ENCODE measurements at places on chromosomes 12 and 14.

DNA sequence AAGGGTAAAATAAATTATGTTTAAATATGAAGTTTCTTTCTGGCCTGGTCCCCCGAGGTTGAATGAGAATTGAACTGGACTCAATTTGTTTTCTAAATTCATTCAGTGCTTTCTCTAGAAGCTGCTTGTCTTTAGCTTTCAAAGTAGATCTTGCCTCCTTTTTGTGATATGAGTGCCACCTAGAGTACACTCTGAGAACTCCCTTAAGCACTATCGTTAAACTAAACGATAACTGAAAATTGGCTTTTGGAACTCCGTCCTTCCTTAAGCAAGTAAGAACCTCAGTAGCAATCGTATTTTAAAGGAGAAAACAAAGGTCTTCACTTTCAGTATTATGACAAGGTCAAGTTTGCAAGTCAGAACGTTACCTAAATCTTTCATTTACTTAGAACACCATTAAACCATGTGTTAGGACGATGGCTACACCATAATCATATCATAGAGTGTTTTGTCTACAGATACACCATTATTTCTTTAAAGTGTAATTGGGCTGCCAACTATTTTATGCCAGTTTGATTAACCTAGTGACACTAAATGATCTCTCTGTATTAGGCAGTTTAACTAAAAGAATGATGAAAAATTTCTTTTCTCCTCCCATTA lies 364.8 kb downstream of the SNAPC1 start:
- no peak for DNase-seq

DNA sequence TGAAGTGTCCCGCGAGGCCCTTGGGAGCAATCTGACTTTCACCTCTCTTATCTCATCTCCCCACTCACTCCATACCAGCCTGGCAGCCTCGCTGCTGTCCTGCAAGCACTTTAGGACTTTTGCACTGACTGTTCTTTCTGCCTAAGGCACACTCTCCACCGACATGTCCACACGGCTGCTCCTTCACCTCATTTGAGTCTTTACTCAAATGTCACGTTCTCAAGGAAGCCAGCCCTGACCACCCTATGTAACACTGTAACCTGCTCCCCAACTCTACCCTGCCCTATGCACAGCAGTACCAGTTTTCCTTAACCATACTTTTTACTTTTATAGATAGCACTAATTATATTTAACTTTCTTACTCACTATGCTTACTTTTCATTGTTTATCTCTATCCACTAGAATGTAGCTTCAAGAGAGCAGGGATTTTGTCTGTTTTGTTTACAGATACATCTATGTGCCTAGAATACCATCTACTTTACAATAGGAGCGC lies 32.0 kb downstream of the PRKD1 start:
- no peak for DNase-seq

- DNase-seq: no peak
Observed at GRCh38 chr12:2582631-2583030, 212.1 kb upstream of the FKBP4 start.

DNA sequence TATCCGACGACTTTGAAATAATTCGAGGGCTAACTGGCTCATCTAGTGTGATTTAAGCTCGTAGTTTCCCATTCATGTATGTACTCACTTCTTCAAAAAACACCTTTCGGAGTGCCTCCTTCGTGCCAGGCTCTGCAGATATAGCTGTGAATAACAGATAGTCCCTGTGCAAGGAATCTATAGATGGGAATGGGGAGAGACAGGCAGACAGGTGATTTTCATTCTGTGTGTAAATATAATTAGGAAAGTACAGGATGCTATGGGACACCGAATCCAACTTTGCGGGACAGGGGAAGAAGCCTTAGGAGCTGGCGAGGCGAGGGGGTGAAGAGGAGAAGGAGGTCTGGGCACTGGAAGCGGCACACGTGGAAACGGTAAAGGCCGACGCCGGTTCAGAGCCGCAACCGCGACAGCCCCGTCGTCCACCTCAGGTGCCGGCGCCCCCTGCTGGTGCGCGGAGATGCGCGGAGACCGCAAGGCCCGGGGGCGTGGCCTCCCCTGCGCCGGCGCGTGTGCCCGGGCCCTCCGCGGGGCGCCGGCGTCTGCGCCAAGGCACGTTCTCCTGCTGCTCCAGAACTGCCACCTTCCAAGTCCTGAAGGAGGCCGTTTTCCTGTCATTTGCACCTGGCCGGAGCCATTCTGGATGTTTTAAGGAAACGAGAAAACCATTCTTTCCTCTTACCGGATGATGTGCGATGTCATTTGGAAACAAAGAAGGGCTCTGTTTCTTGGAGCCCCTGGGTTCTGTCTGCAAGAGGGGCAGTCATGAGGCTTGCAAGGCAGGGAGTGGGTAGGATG lies 18.0 kb upstream of the CACNA1C start:
- peak; percentile 81 for DNase-seq

DNA sequence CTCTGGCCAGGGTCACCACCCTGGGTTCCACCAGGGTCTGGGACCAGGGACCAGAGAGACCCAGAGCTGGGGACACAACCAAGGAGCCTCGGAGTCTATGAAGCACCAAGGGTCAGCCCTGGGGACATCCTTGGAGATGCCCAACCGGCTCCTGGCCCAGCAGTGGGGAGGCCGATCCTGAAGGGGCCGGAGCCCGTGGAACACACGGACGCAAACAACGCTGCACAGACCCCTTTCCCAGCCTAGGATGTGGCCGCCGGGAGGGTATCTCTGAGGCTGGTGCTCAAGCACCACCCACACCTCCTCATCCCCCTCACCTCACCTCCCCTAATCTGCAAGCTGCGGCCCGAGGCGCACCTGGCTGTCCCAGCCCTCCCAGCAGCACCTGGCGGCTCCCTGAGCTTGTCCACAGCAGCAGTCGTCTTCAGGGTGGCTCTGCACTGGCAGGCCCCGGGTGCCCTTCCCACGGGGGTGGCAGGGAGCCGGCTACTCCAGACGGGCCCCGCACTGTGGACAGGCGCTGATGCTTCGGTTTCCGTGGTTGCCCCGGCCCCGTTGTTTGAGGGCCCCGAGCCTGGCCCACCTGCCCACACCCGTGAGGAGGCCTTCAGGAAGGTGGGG lies 146.8 kb upstream of the C14orf180 start:
- DNase-seq: no peak

DNA sequence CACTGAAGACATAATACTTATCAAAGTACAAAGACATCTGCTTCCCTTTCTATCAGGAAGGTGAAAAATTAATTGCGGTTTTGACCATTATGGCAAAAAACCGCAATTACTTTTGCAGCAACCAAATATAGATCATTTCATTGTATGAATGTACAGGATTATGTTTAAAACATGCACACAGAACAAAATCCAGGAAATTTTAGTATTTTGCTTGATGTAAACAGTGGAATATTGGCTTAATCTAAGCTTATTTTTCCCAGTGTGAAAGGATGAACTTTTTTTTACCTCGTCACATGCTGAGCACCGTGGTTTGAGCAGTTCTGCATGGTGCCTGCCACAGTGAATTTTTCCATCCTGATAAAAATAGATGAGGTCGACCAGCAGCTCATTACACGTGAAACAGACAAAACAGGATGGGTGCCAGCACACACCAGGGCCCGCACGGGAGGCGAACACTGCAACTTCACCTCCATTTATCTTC lies 121.2 kb downstream of the PRICKLE1 start:
- DNase-seq: no peak

DNA sequence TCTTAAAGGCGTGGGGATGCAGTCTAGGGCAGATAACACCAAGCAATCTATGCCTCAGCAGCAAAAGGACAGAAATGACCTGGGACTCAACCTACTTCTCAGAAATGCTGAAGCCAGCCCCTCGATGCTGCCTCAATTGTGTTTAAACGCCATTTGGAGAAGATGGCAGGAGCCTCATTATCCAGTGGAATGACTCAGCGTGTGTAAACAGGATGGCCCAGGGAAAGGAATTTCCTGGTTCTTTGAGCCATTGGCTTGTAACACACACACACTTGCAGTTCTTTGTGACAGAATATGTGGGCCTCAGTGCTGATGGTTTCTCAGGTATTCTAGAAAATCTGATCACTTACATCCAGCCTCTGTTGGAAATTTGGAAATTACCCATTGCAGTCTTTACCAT lies 154.3 kb downstream of the NTF3 start:
- no peak for DNase-seq

DNA sequence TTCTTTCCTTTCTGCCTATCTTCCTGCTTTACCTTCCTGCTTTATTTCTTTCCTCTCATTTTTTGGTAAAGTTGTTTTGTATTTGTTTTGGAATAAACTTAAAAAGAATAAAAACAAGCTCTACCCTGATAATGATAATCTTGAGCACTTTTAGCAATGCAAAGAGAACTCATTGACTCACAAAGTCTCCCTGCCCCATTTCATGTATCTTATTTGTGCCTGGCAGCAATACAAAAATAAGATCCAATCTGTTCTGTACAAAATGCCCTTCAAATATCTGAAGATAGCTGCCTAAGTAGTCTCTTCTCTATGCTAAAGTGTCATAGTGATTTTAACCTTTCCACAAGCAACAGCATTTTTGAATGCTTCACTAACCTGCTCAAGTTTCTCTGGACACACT lies 31.1 kb upstream of the ETNK1 start:
- no peak for DNase-seq

DNA sequence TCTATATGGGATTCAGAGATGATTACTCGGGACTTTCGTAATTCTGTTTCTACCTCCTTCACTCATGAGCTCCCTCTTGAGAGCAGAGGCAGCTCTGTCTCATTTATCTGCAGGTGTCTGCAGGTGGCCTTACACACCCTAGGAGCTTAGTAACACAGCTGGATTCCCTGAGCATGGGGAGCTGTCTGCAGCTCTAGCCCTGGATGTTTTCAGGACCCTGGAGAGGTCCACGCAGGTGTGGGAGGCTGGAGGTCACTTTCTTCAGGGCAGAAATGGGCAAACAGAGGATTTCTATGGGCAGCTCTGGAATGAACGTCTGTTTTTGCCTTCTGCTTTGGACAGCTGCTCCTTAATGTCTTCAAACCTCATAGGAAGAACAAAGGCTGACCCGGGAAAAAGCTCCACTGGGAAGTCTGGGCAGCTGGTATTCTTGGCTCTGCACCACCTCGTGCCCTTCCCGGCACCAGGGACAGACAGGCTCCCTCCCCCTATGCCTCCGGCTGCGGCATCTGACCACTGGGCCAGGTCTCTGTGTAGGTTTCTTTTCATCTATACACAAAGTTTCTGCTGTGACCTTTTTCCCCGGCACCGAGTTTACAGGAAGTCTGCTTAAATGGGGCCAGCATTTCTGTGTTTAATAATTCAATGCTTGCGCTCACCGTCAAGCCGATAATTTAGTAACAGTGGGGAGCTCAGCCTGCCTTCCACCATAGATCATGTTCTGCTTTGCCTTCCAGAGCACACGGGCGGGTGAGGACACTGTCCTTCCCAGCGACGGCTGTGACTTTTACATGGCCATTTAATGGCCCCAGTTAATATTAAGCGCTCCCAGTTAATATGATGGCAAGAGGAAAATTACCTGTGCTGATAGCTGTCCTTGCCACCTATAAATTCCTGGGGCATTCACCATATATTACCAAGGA lies 320.2 kb upstream of the SFSWAP start:
- no peak for DNase-seq

DNA sequence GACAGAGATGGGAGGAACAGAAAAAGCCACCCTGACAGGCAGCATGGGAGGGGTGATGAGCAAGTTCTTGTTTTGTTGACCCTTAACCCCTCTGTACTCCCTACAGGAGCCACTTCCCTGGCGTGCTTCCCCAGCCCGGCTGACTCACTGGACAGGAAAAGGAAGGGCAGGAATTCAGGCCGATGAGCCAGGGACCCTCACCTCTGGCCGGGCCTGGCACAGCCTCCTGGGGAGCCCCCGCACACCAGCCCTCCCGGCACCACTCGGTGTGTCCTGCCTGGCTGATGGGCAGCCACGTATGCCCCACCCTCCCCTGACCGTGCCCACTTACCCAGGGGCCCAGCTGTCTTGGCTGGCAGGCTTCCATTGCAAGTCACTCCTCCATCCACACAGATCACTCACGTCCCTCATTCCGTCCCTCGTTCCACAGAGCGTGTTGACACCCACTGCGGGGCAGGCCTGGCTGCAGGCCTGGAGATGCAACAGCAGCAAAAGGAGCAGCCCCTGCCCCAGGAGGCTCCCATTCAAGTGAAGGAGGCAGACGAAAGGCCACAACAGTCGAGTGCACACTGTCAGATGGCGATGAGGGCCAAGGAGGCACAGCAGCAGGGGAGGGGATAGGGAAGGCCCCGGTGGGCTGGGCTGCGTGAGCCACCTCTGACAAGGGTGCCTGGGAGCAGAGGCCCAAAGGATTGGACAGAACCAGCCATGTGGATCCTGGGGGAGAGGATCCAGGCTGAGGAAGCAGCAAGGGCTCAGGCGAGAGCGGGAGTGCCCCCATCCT lies 19.7 kb upstream of the CD9 start:
- peak; percentile 77 for DNase-seq

DNA sequence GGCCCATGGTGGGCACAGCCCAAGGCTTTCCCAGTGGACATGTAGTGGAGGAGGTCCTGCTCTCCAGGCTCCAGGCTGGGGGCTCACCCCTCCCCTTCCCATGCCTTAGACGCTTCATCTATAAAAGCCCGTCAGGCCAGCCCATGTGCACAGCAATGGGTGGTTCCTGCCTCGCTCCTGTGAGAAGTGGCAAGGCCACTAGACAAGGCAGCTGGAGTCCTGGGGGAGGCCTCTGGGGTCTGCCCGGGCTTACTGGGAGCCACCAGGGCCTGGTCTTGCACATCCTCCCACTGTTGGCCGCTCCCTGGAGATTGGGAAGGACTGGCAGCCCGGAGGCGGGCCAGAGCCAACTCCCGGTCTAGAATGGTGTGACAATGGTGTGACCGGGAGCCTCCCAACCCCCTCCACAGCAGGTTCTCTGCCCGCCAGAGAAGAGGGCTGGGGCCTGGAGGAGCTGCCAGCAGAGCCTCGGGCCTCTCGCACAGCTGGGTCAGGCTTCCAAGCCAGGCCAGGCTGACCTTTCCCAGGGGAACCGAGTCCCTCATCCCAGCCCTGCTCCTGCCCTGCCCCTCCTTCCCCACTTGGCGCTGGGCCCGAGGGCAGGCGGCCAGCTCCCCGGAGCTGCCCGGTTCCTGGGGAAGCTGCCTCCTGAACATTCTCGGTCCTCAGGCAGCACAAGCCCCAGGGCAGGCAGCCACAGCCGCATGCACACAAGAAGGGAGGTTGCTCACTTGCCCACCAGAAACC lies 97.9 kb downstream of the RFLNA start:
- DNase-seq: peak; percentile 83

GRCh38 chr14:30389877-30390385 lies 169.0 kb upstream of the G2E3 start:
- DNase-seq: no peak

Measured in H54 (cell line).